ENCODE measurements at places on chromosomes 16 and 17. TPM values are rescaled to one million over a fixed set of nuclear protein-coding genes. Genes with fewer than 3 reads are reported as not detected.
A peak's percentile ranks its signal among the peaks of the same experiment; 100 is the strongest.

DNA sequence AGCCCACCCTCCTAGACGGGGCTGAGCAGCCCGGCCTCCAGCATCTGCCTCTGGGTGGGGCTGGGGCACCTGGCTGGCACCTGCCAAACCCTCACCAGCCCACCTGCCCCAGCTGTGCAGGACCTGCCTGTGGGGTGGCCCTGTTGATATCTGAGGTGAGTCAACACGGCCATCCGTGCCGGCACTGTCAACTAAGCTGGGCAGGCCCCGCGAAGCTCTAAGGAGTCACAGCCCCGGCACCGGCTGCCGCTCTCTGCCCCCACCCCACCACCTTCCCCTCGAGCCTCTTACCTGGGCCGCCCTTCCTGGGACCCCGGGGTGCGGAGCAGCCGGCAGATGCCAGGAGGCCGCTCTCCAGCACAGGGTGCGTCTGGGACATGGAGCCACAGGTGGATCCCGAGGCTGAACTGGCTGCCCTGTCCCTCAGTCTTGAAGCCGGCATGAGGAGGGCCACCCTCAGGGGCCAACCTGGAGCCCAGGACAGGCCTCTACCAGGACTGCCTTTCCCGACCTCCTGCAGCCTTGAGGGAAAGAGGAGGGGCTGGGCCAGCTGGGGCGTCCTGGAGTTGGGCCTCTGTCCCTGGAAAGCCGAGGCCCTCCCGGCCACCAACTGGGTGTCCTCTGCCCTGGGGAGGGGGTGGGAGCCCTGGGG, 515 bp downstream of the CBFA2T3 start:
- no peak for DNase-seq

- DNase-seq, result no peak
Observed at GRCh38 chr17:81543339-81543675, 8.8 kb downstream of the FAAP100 start.

DNA sequence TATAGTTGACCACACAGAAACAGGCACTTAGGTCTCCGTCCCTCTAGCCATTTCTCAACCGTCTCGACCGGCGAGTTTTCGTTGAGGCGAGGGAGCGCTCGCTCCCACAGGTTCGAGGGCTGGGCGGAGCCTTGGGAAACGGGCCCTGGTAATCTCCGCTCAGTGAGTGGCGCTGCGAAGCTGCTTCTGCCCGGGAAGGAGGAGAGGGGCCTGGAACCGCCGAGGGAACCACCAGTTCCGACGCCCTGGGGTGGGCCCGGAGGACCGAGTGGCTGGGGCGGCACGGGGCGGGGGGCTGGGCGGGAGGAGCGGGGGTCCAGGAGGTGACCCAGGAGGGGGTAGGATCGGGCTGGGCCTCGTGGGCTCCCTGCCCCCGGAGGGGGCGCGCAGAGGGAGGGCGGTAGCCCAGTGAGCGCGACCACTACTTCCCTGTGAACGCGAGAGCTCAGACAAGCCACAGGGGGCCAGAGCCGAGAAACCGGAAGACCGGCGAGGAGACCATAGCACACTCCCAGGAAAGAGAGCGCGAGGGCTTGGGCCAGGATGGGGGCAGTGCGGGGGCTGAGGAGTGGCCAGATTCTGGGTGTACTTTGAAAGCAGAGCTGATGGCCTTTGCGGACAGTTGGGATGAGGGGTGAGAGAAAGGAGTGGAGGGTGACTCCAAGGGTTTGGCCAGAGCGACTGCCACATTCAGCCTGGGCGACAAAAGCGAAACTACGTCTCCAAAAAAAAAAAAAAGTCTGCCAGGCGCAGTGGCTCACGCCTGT, 29.9 kb upstream of the ARL4D start:
- peak; percentile 97 for DNase-seq

DNA sequence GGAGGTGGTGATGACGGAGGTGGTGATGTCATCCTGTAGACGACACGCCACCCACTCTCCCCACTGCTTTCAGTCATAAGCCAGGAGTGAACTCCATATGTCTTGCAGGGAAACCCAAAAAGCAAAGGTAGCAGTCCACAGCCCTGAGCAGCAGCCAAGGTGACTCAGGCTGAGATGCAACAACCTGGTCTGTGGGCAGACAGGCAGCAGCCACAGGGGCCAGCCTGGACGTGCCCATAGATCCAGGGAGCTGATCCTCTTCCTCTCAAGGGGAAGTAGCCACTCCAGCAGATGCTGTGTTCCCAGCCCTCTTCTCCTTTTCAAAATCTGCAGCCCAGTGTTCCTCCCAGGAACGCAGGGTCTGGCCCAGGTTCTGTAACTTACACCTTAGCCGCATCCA, 17.3 kb upstream of the CIITA start:
- DNase-seq, result no peak

The GPS2 gene
- 47.2 TPM for total RNA-seq

The PRAC2 gene
- not detected for total RNA-seq

The SLC13A5 gene
- total RNA-seq, result 2.4 TPM

The ABCC11 gene
- total RNA-seq, result 0.70 TPM

The SNAI3 gene
- 2.1 TPM for total RNA-seq

The TP53TG3C gene
- total RNA-seq, result not detected
